ENCODE measurements at places on chromosomes 4 and X. TPM values are rescaled to one million over a fixed set of nuclear protein-coding genes. Genes with fewer than 3 reads are reported as not detected.

GRCh38 chrX:109629310-109629709 is 4.3 kb upstream of the KCNE5 start:
- no peaks in the 10 kb centered on the region for H3K36me3 ChIP-seq
- DNase-seq: no peak

The SFRP2 gene
- total RNA-seq: 36.2 TPM

- H3K4me1 ChIP-seq: no peaks in the 10 kb centered on the region
- no peaks in the 10 kb centered on the region for H3K36me3 ChIP-seq
- no peak overlapping the region for H3K27ac ChIP-seq
- no peaks in the 10 kb centered on the region for H3K27me3 ChIP-seq
- DNase-seq: no peak
- H3K4me3 ChIP-seq: no peak overlapping the region
Measured at GRCh38 chrX:3462166-3462508, 115.7 kb upstream of the MXRA5 start.

DNA sequence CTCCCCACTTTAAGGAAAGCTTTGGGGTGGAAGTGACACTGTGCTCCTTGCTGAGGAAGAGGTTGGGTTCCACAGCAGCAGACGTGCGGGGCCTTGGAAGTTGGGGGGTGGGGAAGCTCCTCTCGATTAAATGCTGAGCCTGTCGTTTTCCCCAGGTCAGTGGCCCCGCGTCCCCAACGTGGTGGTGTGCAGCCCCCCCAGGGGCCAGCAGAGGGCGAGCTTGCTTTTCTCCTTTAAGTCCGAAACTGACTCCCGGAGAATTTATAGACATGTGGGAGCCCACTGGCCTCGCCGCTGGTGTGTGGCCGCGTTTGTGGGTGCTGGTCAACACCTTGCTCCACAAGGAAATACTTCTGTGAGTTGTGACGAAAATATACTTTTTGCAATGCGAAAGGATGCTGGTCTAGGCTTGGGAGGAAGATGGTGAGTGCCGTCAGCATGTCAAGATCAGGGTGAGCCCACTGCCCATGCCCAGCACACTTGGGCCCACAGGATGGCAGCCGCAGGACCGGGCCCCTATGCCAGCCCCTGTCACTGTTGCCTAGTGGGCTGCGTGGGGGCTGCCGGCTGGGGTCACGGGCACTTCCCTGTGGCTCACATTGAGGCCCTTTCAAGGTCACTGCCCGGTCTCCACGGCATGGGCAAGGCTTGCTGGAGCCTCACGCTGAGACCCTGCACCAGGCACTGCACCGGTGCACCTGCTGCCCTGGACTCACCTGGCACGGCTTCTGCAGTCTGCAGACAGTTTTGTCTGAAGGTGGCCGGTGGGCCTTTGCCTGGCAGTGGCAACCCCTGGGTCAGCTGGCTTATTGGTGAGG is 9.4 kb downstream of the UVSSA start:
- no peaks in the 10 kb centered on the region for H3K36me3 ChIP-seq
- DNase-seq: peak; percentile 47
- H3K27ac ChIP-seq: no peak overlapping the region
- H3K27me3 ChIP-seq: no peaks in the 10 kb centered on the region
- H3K4me3 ChIP-seq: no peak overlapping the region

The MXRA5 gene
- total RNA-seq: 6.6 TPM

- no peak overlapping the region for H3K27ac ChIP-seq
- no peak overlapping the region for H3K4me3 ChIP-seq
- H3K36me3 ChIP-seq: no peaks in the 10 kb centered on the region
- DNase-seq: no peak
- H3K4me1 ChIP-seq: no peaks in the 10 kb centered on the region
Measured at GRCh38 chr4:14583752-14584151, 418.5 kb upstream of the CPEB2 start.

- no peaks in the 10 kb centered on the region for H3K27me3 ChIP-seq
- no peaks in the 10 kb centered on the region for H3K36me3 ChIP-seq
- no peak for DNase-seq
- H3K4me1 ChIP-seq: no peaks in the 10 kb centered on the region
Measured at GRCh38 chr4:16384576-16384975, 158.3 kb upstream of the TAPT1 start.

The MAGEA9B gene
- total RNA-seq: not detected

The SMIM43 gene
- 0.21 TPM for total RNA-seq

- no peaks in the 10 kb centered on the region for H3K27me3 ChIP-seq
- H3K4me3 ChIP-seq: no peak overlapping the region
- no peaks in the 10 kb centered on the region for H3K4me1 ChIP-seq
- no peak for DNase-seq
Measured at GRCh38 chrX:119763836-119764387, 5.5 kb downstream of the SOWAHD start.

- peaks cover 5% of the 10 kb centered on the region for H3K4me1 ChIP-seq
- DNase-seq: no peak
- H3K27ac ChIP-seq: peak overlapping the region; percentile 68
Measured at GRCh38 chr4:173520921-173521466, 9.0 kb downstream of the HAND2 start.

DNA sequence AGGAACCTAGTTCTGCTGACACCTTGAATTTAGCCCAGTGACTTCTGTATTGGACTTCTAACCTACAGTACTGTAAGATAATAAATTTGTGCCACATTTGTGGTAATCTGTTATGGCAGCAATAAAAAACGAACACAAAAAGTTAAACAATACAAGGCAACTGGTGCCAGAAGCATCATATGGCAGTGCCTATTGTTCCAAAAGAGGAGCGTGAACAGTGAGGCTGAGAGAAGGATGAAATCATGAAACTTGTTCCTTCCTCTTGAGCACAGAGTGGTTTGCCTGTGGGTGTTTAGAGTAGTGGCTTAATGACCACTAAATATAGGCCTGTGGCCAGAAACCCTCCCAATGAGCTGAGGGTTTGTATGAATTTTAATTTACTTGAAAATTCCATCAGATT is 69.7 kb upstream of the PGRMC2 start:
- no peaks in the 10 kb centered on the region for H3K36me3 ChIP-seq
- no peak overlapping the region for H3K4me3 ChIP-seq
- DNase-seq: no peak
- no peaks in the 10 kb centered on the region for H3K27me3 ChIP-seq
- H3K4me1 ChIP-seq: peaks cover 4% of the 10 kb centered on the region

The VCX3A gene
- not detected for total RNA-seq

DNA sequence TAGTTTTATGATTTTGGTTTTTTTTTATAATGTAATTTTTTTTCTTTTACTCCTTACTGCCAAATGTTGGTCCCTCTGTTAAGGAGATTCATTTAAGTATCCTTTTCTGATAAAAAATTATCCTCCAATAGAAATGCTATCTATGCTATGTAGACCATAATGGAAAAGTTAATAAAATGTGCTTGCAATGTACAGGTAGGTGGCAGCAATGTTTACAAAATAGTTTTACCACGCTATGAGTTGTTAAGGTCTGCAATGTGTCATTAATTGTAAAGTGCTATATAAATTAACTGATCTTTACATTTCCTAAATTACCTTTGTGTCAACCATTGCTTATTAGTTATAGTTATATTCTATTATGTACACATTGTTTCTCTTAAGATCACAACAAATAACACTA is 3.8 kb upstream of the CENPC start:
- no peaks in the 10 kb centered on the region for H3K4me1 ChIP-seq
- no peak for DNase-seq
- H3K4me3 ChIP-seq: no peak overlapping the region

DNA sequence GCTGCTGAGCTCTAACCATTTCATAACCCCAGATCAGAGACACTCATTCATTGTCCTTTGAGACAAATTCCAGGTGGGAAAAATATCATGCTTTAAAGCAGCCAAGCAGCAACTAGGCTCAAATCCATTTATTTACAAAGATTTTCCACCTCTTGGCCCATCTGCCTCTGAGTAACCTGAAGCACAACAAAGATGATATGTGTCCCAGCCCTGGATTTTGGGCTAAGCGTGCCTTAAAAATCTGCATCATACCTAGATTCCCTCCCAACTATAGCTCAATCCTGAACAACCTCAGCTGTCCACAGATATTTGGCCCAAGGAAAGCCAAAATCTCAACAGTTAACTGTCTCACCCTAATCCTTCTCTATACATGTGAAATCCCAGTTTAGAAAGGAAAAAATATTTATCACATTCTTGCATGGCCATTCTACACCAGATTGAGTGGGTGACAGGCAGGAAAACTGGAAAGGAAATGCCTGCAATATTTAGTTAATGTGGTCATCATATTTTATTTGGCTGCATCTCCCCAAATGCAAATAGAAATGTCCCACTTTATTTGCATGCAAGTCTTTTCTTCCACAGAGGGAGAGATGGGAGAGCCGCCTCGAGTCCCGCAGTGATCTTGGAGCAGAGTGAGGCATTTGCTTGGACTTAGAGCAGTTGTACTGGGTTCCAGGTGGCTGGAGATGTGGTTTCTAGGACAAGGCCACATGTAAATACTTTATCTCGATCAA is 146.4 kb upstream of the EOLA2 start:
- DNase-seq: no peak
- no peak overlapping the region for H3K27ac ChIP-seq
- no peaks in the 10 kb centered on the region for H3K36me3 ChIP-seq

The CLIC2 gene
- 3.2 TPM for total RNA-seq

DNA sequence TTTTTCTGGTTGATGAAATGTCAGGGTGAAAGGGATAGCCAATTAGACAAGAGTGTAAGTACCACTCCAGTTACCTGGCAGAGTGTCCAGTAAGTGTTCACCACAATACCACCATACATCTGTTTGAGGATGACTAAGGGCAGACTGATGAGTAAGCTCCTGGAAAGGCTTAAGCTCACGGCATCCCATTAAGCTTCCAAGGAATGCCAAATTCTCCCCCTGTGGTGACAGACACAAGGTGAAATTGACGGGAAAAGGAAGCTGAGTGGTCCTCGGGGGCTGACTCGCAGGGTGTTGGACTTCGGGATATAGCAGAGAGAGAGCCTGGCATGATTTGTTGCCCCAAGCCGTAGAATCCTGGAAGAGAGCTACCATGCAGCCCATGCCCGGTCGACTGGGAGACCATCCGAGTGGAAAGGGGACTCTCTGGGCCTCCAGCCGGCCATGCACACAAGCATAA is 7.6 kb upstream of the BST1 start:
- H3K27ac ChIP-seq: no peak overlapping the region
- no peak overlapping the region for H3K4me3 ChIP-seq
- no peaks in the 10 kb centered on the region for H3K4me1 ChIP-seq
- H3K36me3 ChIP-seq: no peaks in the 10 kb centered on the region

GRCh38 chrX:47191331-47191730 is 2.3 kb upstream of the UBA1 start:
- peak overlapping the region; percentile 41 for H3K27ac ChIP-seq
- H3K4me3 ChIP-seq: peak overlapping the region; percentile 43
- DNase-seq: peak; percentile 65
- H3K36me3 ChIP-seq: no peaks in the 10 kb centered on the region
- H3K4me1 ChIP-seq: peaks cover 16% of the 10 kb centered on the region
- H3K27me3 ChIP-seq: peaks cover 3% of the 10 kb centered on the region

- no peaks in the 10 kb centered on the region for H3K27me3 ChIP-seq
- H3K36me3 ChIP-seq: no peaks in the 10 kb centered on the region
- no peak overlapping the region for H3K4me3 ChIP-seq
- DNase-seq: no peak
- no peak overlapping the region for H3K27ac ChIP-seq
Measured at GRCh38 chr4:41814565-41814964, 66.0 kb upstream of the PHOX2B start.

GRCh38 chr4:187491286-187491685 is 504.3 kb upstream of the ZFP42 start:
- no peaks in the 10 kb centered on the region for H3K27me3 ChIP-seq
- DNase-seq: no peak
- H3K4me1 ChIP-seq: no peaks in the 10 kb centered on the region
- H3K4me3 ChIP-seq: no peak overlapping the region
- H3K27ac ChIP-seq: no peak overlapping the region

- no peak overlapping the region for H3K27ac ChIP-seq
- H3K4me3 ChIP-seq: no peak overlapping the region
- no peak for DNase-seq
- H3K27me3 ChIP-seq: peaks cover 16% of the 10 kb centered on the region
Measured at GRCh38 chrX:154321594-154321993, 26.0 kb downstream of the TKTL1 start.

The VCX gene
- not detected for total RNA-seq

The DCAF8L2 gene
- total RNA-seq: not detected

The NOX1 gene
- 84.6 TPM for total RNA-seq

DNA sequence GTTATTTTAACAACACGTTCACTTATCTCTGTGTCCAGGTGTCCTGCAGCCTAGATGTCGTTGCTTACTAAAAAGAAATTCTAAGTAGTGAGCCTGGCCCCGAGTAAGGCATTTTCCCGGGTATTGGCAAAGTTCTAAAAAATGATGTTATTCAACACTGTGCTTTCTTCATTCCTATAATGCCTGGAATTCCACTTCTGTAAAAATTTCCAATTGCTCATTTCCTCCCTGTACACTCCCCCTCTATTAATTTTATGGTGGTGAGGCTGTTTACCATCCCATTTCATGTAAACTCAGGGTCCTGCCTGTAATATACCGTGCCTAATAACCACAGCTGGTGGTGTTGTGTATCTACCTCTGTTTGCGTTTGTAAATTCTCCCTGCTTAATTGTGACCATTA is 14.2 kb downstream of the BST1 start:
- H3K4me3 ChIP-seq: no peak overlapping the region
- DNase-seq: no peak
- no peak overlapping the region for H3K27ac ChIP-seq

DNA sequence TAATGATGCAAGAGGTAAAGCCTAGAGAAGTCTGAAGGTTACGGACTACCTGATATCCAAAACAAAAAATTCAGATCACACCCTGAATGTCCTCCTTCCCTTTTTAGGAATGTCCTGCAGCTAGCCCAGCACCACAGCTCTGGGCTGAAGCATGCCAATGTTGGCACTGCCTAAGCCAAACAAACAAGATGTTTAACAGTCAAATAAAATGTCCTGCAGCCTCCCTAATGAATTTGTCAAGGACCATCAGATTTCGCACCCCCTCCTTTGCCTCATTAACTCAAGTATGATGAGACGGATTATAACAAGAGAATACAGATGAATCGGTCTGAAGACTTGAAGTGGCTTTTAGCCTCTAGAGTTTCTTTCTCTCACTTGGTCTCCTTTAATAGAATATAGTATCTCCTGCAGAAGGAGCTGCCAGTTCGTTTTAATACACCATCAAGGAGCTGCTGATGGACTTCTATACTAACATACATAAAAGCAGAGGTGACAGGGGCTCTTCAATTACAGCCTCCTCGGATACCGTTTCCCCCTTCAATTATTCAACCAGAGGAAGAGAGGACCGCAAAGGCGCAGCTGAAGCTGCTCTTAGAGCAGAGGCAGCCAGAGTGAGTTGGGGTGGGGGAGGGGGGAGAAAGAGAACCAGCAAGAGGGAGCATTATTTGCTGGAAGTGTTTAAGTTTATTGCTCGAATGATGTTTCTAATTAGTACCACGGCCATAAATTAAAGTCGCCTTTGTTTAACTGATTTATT is 3.0 kb upstream of the MAB21L2 start:
- DNase-seq: no peak
- no peaks in the 10 kb centered on the region for H3K36me3 ChIP-seq
- H3K4me1 ChIP-seq: no peaks in the 10 kb centered on the region
- H3K4me3 ChIP-seq: peak overlapping the region; percentile 13
- H3K27me3 ChIP-seq: no peaks in the 10 kb centered on the region

- no peak overlapping the region for H3K4me3 ChIP-seq
- no peak for DNase-seq
- H3K4me1 ChIP-seq: no peaks in the 10 kb centered on the region
- H3K27ac ChIP-seq: no peak overlapping the region
- no peaks in the 10 kb centered on the region for H3K27me3 ChIP-seq
Measured at GRCh38 chrX:151039351-151039750, 56.2 kb downstream of the HMGB3 start.

The GLRA2 gene
- total RNA-seq: 0.49 TPM

- H3K4me1 ChIP-seq: no peaks in the 10 kb centered on the region
- H3K4me3 ChIP-seq: no peak overlapping the region
- H3K27ac ChIP-seq: no peak overlapping the region
Measured at GRCh38 chr4:150126201-150126863, 48.1 kb downstream of the DCLK2 start.

- H3K27me3 ChIP-seq: no peaks in the 10 kb centered on the region
- H3K27ac ChIP-seq: no peak overlapping the region
- no peaks in the 10 kb centered on the region for H3K36me3 ChIP-seq
Measured at GRCh38 chr4:177975315-177975987, 533.2 kb upstream of the AGA start.
